HAP-1 (cell line): ENCODE measurements at places on chromosomes 13 and 19.

GRCh38 chr19:53396525-53396868 lies 1.5 kb downstream of the ZNF765 start:
- DNase-seq: no peak

DNA sequence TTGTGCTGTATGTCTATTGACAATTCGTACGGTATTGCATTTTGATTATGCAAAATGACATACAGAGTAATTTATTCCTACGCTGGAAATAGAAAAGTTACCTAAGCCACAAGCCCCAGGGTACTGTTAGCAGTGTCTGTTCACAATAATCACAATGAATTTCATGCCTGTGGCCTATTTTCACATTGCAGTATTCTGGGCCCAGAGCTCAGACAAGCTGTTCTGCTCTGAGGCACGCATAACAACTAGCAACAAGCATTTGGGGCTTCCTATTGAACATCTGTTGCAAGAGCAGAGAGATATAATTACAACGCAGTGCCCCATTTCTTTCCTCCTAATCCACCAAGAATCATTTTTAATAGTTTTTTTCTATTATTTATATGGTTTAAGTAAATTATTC lies 158.9 kb upstream of the SGCG start:
- DNase-seq: no peak

DNA sequence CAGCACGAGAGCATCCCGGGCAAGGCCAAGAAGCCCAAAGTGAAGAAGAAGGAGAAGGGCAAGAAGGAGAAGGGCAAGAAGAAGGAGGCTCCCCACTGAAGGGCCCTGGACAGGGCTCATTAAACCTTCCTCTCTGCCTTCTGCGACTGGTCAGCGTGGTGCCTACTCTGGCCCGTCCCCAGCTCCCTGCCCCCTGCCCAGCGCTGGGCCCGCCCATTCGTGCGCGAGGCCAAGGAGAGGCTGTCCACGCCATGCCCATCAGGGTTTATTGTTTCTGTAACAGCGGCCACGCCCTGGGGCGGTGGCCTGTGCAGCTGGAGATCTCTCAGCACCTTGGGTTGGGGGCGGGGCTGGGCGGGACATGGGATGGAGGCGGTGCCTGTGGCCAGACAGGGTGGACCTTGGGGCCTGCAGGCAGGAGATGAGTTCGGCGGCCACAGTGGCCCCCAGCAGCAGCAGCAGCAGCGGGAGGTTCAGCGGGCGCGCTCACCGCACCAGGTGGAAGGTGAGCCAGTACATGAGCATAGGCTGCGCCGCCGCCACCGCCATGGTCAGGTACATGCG lies 897 bp downstream of the C19orf33 start:
- DNase-seq: peak; percentile 77

DNA sequence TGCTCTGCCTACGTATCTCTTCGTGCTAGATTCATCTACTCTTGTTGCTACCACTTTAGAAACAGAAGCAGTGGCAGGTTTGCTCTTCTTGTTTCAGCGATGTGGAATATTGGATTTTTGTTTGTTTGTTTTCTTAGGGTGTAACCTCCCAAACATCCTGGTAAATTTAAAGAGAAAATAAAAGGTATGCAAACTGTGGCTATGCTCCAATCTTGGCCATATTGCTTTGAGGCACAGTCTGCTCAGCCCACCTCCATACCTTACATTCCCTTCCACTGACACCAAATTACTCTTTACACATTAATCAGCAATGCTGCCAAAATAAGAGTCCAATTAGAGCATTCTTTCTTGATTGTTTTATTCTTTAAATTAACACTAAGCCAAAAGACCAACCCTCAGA lies 25.2 kb upstream of the UBL3 start:
- no peak for DNase-seq

DNA sequence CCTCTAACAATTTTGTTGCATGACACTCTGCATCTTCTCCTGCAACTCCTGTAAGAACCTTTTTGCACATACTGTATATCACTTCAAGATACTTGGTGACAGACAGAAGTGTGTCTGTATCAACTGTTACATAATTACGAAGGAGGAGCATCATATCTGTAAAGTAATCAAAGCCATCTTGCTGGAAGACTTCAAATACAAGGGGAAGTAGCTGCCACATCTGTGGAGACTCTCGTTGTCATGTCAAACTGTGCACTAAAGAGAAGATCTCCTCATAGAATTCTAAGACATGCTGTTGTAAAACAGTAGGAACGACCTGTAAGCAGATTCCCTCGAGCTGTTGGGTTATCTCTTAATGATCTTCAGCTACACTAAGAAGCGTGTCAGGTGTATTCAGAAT lies 38.0 kb upstream of the SPATA13 start:
- DNase-seq: no peak

DNA sequence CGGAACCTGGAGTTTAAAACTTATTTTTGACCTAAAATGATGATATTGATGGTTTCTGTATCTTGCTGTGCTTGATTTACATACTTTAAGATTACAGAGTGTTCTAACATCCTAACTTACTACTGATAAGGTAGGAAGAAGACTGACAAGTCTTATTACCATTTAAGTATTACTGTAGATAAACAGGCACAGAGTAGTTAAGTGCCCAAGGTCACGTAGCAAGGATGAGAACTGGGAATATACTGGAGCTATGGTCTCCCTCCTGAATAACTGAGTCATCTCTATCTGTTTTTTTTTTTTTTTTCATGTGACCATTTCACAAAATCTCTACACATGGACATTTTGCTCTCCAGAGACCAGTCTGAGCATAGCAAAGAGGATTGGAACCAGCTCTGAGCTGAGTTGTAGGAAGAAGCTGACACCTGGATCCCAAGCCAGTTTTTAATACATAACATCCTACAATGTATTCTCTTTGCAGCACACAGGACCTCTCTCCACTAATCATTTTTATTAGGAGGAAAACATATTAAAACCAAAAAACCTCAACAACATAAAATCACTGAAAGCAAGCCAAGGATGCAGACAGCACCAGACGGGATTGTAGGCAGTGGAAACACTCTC lies 173.5 kb downstream of the DNAJC15 start:
- no peak for DNase-seq
